Right renal cortex interstitium (tissue), 3 donors: ENCODE measurements at places on chromosomes 6 and 20.

GRCh38 chr6:163457637-163458561 is 43.4 kb downstream of the QKI start:
- no peak for DNase-seq

GRCh38 chr6:117076076-117076475 is 189.3 kb upstream of the VGLL2 start:
- no peak for DNase-seq

- no peak for DNase-seq
Observed at GRCh38 chr6:3306848-3307247, 48.1 kb downstream of the PSMG4 start.

GRCh38 chr20:40815156-40816038 is 126.4 kb upstream of the MAFB start:
- DNase-seq, result no peak

DNA sequence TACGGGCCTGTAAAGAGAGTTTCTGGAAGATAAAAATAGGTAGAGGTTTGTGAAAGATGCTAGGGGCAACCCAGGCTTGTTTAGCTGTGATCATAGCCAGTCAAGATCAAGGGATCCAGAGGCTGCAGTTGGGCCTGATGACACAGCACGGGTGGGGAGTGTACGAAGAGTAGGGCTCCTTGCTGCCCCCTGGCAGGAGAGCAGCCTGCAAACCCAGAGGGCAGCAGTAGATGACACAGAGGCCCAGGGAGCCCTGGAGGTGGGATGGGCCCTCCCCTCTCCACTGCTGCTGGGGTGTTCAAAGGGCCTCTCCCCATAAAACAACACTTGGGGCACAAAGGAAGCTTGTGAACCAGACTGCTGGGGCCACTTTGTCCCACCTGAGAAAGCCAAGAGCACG is 47.2 kb downstream of the VEGFA start:
- no peak for DNase-seq

GRCh38 chr6:105200133-105200730 is 20.4 kb upstream of the POPDC3 start:
- no peak for DNase-seq

GRCh38 chr6:153038378-153039057 is 36.0 kb upstream of the MTRF1L start:
- no peak for DNase-seq

GRCh38 chr20:6956056-6956455 is 188.6 kb downstream of the BMP2 start:
- DNase-seq, result no peak

DNA sequence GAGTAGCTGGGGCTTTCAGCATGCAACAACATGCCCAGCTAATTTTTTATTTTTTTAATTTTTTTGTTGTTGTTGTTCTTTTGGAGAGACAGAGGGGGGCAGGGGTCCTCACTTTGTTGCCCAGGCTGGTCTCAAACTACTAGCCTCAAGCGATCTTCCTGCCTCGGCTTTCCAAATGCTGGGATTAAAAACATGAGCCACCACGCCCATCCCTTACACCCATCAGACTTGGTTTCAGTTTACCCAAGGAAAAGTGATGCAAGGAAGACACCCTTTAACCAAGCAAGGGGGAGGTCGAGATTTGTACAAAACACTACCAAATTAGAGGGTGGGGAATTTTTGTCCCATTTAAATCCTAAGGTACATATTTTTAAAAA is 210.1 kb downstream of the ARHGAP18 start:
- DNase-seq, result no peak

DNA sequence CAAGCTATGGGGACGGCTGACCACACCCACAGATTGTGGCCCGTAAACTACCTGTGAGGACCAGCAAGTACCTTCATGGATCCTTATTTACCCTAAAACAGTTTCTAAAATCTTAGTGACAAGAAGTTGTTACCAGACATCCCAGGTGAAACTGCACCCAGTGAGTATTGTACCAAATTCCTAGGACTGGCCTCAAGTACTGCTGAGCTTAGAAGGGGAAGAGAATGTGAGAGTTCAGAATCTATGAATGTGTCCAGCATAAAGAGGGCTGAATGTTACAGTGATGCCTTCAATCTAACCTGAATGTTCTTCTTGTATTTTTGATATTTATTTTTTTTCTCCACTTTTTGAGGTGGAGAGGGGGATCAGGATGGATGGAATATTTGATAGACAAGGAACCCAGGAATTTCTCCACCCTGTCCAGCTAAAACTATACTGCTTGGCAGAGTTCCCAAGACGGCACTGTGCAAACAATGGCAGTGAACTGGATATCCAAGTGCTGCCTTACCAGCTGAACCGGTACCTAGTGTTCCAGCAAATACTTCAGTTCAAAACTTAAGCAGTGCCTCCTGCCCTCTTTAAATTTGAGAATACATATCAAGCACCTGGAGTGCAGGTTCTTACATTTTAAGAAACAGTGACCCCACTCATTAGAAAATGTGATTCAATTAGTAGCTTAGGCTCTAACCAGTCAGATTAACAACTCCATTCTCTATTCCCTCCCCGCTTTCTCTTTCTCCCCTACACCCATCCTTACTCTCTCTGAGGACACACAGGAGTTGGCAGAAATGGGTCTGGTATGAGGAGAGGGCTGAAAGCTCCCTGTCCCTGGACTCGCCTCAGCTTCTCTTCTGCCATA is 427.3 kb upstream of the FLRT3 start:
- no peak for DNase-seq

- no peak for DNase-seq
Observed at GRCh38 chr20:53805895-53806384, 212.3 kb upstream of the ZNF217 start.

- no peak for DNase-seq
Observed at GRCh38 chr20:23534801-23535593, 33.3 kb downstream of the CST9L start.

- DNase-seq, result no peak
Observed at GRCh38 chr6:33445119-33445603, 9.2 kb upstream of the ZBTB9 start.

DNA sequence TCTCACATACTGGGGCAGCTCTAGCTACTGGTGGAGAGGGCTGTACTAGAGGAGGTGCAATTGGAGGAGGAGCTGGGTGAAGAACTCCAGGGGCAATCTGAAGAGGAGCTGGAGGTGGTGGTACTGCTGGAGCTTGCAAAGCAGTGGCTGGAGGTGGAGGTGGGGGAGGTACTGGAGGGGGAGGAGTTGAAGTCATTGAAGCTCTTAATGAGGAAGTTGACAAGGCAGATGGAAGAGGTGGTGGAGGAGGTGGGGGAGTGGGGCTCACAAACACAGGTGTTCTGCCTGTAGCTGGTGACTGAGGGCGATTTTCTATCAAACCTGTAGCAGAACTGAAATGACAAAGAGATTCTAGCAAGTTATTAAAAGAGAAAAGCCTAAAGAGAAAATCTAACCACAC is 77.6 kb downstream of the WASF1 start:
- DNase-seq, result no peak

GRCh38 chr6:14193524-14193923 is 76.0 kb downstream of the CD83 start:
- no peak for DNase-seq

- DNase-seq, result no peak
Observed at GRCh38 chr6:41674231-41675000, 36.1 kb downstream of the MDFI start.

- no peak for DNase-seq
Observed at GRCh38 chr6:20205722-20206161, 6.5 kb downstream of the MBOAT1 start.

GRCh38 chr20:61868466-61869090 is 197.1 kb downstream of the TAF4 start:
- DNase-seq, result no peak

DNA sequence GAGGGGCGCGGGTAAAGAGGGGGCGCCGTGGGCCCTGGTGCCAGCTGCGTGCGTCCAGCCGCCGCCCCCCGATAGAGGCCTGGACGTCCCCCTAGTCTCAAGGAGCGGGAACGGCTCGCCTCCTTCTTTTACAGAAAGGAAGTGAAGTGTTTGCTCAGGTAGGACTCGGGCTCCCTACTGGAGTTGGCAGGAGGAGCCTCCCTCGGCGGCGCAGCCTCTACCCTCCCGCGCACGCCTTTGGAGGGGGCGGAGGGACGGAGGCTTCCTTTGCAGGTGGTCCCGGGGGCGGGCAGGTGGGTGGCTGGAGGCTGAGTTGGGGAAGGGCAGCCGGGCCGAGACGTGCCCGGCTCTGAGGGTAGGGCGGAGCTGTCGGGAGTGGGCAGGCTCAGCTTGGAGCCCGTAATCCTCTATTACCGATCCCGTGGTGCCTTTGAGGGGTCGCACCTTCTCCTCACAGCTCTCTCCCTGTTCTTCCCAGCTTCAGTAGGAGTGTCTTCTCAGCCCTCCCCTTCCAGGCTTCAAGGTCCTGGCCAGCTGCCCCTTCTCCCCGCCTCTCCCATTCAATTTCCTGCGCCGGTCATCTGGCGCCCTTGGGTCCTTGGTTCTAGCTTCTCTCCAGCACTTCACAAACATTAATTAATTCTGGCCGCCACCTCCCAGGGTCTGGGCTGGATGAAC is 728 bp downstream of the ITPR3 start:
- no peak for DNase-seq

DNA sequence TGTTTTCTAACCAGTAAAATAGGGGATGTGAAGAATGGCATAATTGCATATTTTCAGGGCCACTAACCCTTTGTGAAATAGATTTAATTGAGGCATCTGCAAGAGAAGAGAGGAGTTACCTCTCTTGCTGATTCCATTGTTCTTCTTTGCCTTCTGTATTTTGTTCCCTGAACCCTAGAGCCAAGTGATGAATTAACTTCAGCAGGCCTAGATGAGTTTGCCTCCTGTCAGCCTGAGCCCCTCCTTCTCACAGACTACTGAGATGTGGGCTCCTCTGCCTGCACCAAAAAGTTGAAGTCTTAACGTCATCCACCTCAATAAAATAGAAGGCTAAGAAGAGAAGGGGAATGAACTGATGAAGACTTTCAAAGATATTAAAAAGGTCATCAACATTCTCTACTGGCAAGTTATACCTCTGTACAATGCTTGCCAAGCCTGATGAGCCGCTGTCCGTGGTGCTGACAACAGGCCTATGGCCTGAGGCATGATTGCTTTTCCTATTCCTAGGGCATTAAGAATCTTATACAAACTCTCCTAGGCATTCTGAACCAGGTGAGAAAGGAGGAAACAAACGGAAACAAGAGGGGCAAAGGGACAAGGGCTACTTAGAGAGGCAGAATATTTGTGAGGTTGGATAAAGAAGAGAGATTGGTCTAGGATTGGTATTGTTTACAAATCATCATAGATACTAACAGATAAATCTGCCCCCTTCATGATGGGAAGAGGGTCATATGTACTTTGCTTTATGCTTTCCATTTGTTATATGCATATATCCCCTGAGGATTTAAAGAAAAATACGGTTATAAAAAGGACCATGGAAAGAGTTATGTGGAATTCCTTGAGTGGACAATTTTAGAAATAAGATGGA is 46.8 kb downstream of the CD24 start:
- DNase-seq, result peak; percentile 20

DNA sequence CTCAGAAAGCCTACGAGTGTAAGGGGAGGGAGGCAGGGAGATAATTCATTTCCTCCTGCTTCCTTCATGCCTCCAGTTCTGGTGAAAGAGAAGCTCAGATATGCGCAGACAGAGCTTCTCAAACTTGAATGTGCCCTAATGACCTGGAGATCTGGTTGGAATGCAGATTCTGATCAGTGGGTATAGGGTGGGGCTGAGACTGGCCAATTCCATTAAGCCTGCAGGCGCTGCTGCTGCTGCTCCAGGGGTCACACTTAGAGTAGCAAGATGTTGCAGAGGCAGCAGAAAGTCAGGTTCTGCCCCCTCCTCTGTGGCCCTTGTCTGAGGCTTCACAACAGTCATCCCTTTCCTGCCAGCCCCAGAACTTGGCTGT is 161.0 kb downstream of the DHX35 start:
- no peak for DNase-seq

GRCh38 chr20:44495802-44496481 is 20.3 kb downstream of the TTPAL start:
- no peak for DNase-seq

GRCh38 chr20:25321991-25322390 is 68.6 kb downstream of the ABHD12 start:
- no peak for DNase-seq

DNA sequence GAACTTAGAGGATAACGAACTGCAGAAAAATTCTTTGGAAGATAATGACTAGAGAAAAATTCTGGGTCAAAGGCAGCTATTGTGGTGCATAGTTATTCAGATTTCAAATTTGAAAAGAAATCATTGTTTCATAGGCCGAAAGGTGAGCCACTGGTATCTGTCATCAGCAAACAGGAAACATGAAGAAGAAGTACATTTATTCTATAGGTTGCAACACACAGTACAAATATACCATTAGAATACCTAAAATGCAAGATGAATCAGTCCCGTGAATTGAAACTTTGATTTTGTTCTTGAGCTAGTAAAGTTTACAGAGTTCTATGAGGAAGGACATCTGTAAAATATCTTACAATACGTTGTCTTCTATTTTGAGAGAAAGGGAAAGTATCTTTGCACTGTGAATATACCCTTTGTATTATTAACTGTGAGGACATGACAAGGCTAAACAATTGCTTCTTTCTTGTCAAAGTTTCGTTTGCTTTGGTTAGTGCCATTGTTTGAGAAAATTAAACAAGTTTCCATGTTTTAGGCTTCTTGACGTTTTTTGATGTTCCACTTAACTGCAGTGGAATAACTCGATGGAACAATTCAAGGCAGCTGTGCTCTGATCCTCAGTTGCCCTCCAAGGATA is 84.7 kb downstream of the HDGFL1 start:
- no peak for DNase-seq

GRCh38 chr6:34051331-34051919 is 94.5 kb downstream of the GRM4 start:
- DNase-seq, result no peak

GRCh38 chr6:124055395-124055794 is 251.7 kb downstream of the NKAIN2 start:
- DNase-seq, result no peak

DNA sequence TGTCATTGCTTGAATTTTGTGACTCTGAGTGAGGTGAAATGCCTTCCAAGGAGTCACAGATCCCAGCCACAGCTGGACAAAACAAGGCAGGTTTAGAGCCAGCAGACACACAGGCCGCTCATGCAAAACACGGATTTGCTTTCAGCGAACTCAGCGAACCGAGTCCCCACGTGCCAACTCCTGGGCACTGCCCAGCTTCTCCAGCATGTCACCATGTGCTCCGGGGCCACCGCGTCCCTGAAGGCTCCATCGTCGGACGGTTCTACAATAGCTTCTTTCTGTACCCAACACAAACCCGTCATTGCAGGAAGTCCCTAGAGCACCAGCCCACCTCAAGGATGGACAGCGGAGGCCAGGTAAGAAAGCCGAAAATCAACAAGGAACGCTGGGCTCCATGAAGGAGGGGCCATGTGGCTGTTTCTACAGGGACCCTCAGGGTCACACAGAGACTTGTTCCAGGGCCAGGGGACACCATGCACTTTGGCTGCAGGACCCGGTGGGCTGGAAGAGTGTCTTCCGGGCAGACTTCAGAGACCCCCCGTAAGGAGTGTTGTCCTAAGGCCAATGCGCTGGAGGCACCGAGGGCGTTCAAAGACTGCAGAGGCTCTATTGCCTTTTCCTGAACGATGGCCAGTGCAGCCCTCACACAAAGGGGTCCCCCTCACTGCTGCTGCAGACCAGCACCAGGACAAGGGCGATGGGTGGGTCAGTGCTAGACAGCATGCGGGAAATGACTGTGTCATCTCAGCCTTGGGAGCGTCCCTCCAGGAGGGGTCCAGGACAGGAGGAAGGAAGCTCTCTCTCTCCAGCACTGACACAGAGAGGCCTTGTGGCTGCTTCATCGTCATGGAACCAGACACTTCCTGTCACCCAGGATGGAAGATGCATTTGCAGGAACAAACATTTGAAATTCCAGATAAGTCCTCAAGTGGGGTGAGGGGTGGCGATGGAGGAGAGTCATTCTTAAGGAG is 19.8 kb downstream of the DACT2 start:
- no peak for DNase-seq
